Activated CD4-positive, alpha-beta T cell treated with anti-CD3 and anti-CD28 coated beads, Interleukin-2, amount 10 ng/mL, durations not matched to agents 7 days and 5 days (primary cell): ENCODE measurements at places on chromosomes 7 and 10. TPM values are rescaled to one million over a fixed set of nuclear protein-coding genes. Genes with fewer than 3 reads are reported as not detected.

The AZGP1 gene
- not detected for total RNA-seq

The WEE2 gene
- total RNA-seq, result not detected

The FBXO24 gene
- 1.3 TPM for total RNA-seq

The ANK3 gene
- 47.1 TPM for total RNA-seq

The NPY4R2 gene
- not detected for total RNA-seq

The PRR15 gene
- not detected for total RNA-seq

The AOAH gene
- 13.3 TPM for total RNA-seq

DNA sequence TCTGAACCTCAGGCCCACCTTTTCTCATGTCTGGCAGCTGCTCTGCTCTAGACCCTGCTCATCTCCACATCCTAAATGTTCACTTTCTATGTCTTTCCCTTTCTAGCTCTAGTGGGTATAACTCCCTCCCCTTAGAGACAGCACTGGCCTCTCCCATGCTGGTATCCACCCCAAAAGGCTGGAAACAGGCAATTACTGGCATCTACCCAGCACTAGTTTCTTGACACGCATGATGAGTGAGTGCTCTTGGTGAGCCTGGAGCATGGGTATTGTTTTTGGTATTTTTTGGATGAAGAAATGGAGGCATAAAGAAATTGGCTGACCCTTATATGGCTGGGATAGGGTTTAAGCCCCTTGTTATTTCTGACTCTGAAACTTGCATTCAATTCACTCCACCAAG, 156.0 kb downstream of the EGFR start:
- no peak for DNase-seq

- DNase-seq, result no peak
These were observed 43.1 kb downstream of the TEX36 start for GRCh38 chr10:125639846-125640245.

DNA sequence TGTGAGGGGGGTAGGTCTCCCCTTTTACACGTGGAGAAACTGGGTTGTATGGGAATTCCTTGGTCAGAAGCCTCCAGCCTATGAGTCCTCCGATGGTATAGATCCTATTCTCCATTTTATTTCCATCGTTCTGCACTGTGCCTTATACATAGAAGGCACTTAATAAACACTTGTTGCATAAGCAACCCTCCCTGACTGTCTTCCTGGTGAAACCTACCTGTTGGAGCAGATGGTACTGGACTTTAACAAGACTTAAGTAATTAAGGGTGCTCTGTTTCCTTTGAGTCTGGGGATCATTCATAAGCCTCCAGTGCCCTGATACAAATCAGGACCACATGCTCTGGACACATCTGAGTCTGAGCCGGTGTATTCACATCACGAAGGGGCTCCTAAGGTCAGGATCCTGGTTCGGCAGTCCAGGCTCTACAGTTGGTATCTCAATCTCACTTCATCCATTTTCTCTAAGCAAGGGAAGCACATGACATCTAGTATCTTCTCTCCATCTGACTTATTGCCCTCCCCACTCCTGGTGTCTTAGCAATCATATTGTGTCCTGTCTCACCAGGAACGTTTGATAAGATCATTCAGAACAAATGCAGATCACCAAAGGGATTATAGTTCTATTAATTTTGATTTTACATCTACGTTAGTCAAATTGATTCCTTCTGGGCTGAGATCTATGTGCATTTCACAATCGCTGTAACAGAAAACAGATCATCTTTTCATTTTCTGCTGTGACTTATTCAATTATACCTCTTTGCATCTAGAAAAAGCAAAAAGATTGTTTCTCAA, 22.8 kb upstream of the EZH2 start:
- no peak for DNase-seq

GRCh38 chr7:34042406-34042805, 137.1 kb downstream of the BMPER start:
- no peak for DNase-seq

DNA sequence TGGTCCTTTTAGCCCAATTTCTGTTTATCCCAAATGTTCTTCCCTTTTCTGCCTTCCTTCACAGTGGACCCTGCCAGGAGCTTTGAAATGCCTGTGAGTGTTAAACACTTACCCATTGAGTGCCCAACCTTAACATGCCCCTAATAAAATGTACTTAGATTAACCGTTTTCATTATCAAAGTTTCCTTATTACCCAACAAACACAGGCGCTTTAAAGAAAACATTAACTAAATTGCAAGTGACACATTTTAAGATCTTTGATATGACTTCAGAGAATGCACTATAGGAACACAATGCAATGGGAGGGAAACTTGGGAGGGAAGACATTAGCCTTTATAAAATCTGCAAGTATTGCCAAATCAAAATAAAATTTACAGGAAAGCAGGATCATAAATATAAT, 177.0 kb downstream of the CFTR start:
- no peak for DNase-seq

GRCh38 chr7:46454816-46455215, 533.7 kb upstream of the IGFBP3 start:
- DNase-seq, result no peak

DNA sequence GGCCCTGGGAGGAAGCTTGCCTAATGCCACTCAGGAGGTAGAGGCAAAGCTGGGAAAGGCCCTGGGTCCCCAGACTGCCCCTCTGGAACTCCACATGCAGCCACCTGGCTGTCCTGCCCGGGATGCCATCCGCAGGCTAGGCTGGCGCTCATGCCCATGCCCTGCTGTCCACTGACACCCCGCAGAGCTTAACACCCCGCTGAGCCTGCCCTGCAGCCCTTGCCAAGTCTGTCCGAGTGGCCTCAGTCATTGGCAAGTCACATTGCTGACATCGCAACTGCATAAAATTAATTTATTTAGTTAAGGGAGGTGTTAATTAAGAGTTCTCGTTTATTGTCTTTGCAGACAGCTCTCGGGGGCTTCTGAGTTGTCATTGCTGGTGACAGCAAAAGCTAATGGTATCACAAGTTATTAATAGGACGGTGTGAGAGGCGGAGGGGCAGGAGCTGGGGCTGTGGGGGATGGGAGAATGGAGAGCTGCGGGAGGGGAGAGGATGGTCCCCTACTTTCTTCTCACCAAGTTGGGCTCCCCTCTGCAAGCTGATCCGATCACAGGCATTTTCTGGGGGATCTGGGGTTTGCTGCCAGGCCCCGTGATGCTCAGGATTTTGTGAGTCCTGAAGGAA, 55.6 kb upstream of the PCBD1 start:
- DNase-seq, result no peak

GRCh38 chr7:107622894-107623293, 37.7 kb upstream of the SLC26A4 start:
- DNase-seq, result no peak

DNA sequence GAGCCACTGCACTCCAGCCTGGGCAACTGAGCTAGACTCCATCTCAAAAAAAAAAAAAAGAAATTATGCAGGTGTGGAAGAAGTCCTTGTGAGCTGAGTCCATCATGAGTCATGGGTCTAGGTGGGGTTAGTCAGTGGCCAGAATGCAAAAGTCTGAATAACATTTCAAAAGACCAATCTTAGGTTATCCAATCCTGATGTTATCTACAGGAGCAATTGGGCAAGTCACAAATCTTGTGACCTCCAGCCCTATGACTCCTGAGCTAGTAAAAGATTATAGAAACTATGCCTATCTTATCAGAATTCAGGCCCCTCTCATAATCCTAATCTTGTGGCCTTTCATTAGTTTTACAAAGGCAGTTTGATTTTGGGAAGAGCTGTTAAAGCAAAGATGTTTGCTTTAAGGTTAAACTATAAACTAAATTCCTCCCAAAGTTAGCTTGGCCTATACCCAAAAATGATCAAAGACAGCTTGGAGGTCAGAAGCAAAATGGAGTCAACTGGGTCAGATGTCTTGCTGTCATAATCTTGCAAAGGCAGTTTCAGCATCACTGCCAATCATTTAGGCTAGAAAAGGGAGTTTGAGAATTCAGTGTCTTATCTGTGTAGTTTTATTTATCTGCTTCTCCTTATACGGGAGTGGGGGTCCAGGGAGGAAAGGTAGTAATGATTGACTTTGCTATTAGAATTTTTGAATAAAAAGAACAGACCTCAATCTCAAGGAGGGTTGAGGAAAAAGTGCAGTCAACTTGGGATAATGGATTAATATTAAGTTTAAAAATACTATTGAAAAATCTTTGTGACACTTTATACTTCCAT, 71.2 kb upstream of the TRIM24 start:
- DNase-seq, result no peak

- DNase-seq, result no peak
These were observed 33.6 kb upstream of the KMT2E start for GRCh38 chr7:104980440-104980839.

DNA sequence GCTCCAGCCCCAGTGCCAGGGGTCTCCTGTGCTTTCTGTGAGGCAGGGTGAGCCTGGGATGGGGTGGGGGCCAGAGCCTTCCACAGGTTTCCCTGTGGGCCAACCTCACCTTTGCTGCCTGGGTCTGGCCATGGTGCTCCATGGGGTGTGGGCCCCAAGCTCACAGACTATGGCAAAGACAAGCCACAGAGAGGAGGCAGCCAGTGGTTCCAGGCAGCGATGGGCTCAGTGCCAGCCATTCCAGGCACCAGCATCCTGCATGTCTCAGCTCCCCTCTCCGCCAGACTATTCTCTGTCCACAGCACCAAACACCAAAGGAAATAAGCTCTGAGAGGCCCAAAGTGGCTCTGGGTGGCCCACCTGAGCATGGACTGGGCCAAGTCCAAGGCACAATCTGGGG, 133.5 kb downstream of the PTPN20 start:
- DNase-seq, result no peak

GRCh38 chr10:122441961-122442360, 12.5 kb upstream of the ARMS2 start:
- DNase-seq, result no peak

DNA sequence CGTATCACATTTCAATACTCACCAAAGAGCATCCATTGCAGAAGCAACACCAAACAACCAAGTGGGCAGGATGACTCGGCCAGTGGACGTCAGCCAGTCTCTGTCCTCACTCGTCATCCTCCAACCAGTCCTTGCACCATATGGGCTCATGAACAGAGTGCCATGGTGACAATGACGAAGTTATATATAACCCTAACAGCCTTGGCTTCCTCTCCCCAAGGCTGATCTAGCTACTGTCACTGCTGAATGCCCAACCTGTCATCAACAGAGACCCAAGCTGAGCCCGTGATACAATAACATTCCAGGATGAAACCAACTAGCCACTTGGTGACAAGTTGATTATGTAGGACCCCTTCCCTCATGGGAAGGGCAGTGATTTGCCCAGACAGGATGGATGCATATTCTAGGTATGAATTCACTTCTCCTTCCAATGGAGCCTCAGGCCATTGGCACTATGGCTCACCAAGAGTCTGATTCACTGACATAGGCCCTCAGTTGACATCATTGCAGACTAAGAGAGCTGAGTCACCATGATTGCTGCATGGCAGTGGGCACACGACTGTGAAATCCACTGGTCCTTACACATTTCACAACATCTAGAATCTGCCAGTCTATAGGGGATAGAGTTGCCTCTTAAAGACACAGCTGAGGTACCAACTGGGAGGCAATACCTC, 26.3 kb upstream of the PPIF start:
- DNase-seq, result no peak

GRCh38 chr10:13003004-13003403, 1.5 kb upstream of the CCDC3 start:
- DNase-seq, result no peak

GRCh38 chr7:109616551-109617069, 1046.9 kb downstream of the DNAJB9 start:
- DNase-seq, result no peak

DNA sequence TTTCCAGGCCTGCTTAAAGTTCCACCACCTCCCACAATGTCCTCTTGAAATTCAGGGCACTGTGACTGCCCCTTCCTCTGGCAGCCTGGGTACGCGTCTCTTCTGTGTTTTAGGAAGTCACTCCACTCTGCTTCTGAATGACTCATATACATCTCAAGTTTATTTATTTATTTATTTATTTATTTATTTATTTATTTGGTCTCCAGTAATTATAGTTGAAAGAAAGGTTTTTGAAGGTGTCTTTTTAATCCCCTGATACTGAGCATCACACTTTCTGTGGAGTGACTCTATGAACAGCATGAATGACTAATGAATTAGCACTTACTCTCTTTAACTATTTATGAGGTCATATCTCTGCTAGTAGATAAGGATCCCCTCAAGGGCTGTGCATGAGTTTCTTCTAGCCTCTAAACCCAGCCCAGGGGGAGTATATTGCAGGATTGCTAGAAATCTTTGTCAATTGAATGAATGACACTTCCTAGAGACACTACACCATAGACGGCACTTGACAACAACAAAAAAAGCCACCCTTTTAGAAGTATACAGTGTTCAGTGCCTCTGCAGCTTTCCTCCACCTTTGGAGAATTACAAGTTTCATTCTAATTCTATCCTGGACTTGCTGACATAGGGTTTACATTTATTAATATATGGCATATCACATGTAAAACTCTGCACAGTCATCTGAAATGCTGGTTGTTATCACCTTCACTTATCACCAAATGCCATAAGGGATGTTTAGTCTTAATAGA, 2.1 kb downstream of the MACC1 start:
- no peak for DNase-seq

DNA sequence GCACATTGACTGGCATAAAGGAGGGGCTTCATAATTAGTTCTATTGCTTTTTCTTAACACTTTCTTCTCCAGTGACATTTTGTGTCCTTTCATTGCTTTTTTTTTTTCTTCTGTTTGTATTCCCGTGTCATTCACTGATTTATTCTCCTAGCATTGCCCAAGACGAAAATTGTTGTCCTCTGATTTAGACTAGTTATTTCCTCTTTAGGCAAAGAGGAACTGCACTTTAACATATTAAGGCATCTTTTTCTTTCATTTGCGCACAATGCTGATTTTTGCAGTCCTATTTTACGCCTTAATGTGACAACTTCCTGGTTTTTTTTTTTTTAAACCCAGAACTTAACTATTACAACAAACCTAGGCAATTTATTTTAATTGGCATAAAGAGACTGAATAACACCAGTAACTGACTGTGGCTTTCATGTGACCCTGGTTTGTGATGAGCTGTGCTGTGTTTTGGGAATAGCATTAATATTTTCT, 39.7 kb downstream of the ARID5B start:
- no peak for DNase-seq

- DNase-seq, result peak; percentile 7
These were observed 24.6 kb downstream of the NAMPT start for GRCh38 chr7:106260136-106260561.

- no peak for DNase-seq
These were observed 141.7 kb upstream of the TMEM72 start for GRCh38 chr10:44769450-44769849.

DNA sequence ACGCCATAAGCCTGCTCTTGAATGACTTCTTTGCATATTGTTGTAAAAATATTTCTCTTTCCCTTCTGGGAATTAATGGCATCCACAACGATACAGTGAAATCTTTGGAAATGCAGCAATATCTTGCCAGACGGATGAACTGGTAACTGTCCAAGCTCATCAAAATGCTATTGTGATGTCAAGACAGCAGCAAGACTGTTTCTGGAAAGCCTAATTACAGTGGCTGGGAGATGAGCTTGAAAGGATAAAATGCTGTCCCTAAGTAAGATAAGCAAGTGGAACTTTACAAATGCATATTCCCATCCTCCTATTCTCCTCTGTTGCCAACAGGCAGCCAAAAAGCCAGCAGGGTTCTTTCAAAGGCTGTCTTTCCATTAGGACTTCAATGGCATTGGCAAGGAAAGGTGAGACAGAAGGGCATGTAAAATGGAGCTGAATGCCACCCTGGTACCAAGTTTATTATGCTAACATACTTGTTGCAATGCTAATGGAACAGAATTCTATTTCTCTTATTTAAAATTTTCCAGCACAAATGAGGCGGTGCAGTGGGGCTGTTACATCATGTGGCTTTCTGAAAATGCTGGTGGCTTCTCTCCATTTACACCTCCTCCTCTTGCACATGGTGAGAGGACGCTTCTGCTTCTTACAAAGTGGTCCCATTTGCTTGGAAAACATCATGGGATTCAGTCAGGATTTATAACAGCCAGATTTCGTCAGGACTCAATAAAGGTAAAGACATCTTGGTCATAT, 178.3 kb upstream of the PTER start:
- no peak for DNase-seq
